ENCODE measurements at places on chromosomes 1 and 21. TPM values are rescaled to one million over a fixed set of nuclear protein-coding genes. Genes with fewer than 3 reads are reported as not detected.

The SLFNL1 gene
- 0.29 TPM for total RNA-seq

The MIGA1 gene
- total RNA-seq = 10.2 TPM

The C4BPA gene
- total RNA-seq = not detected

The TTC22 gene
- total RNA-seq = 8.7 TPM

The SEMA4A gene
- total RNA-seq = 2.2 TPM

The NOTCH2 gene
- total RNA-seq = 76.0 TPM

The PRKAA2 gene
- total RNA-seq = not detected

The TFF2 gene
- total RNA-seq = not detected

The ARTN gene
- 0.14 TPM for total RNA-seq

The PTGER3 gene
- 0.15 TPM for total RNA-seq

The DDI2 gene
- 36.5 TPM for total RNA-seq

The GTF2B gene
- total RNA-seq = 40.4 TPM

The PDC gene
- total RNA-seq = not detected

The ASAP3 gene
- total RNA-seq = 0.53 TPM

The LHX8 gene
- total RNA-seq = not detected

Data from activated naive CD4-positive, alpha-beta T cell treated with anti-CD3 and anti-CD28 coated beads, Interleukin-2, amount 10 ng/mL, durations not matched to agents 5 hours and 36 hours (primary cell).